ENCODE measurements at places on chromosomes 12 and 14.

DNA sequence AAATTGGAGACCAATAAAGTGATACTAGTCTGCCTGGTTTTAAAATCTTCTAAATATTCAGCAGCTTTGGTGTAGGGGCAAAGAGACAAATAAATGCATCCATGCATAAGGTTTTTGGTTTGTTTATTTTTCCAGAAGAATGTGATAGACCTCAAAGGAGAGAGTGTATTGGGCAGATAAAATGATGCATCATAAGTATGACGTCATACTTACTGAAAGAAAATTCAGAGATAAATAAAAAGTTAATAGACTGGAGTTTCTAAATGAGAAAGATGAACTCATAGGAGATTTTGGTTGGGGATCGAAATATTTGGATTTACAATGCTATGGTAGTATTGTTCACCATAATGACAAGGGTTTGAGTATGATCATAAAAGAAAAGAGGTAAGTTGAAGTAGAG lies 10.2 kb downstream of the SYT10 start:
- no peak for DNase-seq

DNA sequence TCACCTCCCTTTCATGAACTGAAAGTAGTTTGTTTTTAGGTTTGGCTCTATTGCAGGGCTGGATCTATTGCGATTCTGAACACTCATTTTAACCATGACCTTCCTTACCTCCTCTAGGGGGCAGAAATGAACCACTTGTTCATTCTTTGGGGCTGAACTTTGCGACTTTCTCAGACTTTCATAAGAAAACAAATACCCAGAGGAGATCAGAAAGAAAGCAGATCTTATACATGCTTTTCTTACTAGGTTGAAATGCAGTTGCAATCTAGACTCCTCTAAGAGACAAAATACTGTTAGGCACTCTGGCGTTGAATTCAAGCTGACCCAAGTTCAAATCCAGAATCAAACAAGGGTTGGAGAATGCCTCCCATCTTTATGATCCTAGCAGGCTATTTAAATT lies 32.6 kb upstream of the PLEKHG3 start:
- DNase-seq = no peak

- no peak for DNase-seq
Observed at GRCh38 chr12:47744005-47744651, 14.6 kb downstream of the RAPGEF3 start.

DNA sequence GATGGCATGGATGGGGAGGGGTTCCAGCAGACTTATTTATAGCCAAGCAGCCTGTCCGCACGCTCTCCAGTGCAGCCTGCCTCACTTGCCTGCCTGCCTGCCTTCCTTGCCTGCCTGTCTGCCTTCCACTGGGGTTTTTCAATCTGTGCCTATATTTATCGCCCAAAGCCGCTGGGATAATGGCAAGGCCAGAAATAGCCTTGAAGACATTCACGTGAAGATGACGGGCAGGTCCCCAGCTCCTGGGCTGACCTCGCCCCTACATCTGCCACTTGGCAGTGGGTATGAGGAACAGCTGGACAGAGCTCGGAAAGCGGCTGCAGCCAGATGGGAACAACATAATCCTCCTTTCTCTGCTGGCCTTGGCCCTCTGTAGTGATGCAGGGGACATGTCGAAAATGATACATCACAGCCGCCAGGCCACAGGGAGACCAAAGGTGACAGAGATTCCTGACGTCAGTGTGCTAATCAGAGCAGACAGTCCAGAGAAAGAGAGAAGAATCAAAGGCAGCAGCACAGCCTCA lies 53.3 kb downstream of the PITPNM2 start:
- DNase-seq = no peak

DNA sequence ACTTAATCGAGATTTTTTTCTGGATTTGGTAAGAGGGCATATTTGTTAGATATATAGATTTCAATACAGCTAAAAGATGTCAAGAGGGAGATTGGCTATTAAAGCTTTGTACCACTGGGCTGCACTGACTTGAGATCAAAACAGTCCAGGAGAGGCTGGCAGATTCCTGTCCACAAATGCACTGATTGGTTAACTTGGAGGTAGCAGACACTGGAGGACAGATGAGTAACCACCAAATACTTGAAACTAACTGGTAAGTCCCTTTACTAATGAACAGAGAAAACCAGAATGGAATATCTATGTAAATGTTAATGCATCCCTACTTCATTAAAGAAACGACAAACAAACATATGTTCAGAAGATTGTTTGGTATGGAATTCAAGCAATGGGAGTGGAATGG lies 416.6 kb downstream of the LRIG3 start:
- no peak for DNase-seq

DNA sequence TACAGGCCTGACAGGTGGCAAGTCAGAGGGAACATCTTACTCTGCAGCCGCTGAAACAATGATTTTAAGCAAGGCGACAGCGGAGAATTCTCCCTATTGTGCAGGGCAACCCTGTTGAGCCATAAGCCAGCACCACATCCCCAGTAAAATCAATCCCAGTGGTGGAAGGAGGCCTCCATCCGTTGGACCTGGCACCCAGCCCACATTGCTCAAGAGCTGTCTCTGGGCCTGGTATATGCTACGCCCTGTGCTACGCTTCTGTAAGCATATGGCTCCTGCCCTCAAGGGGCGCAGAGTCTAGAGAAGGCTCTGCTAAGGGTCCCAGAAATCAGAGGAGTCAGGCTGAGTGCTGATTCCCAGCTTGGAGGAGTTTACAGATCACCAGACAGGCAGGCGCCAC lies 265.5 kb downstream of the CACNA1C start:
- no peak for DNase-seq

GRCh38 chr12:110280392-110280778 lies 662 bp upstream of the ATP2A2 start:
- no peak for DNase-seq

GRCh38 chr12:38385486-38385885 lies 68.9 kb downstream of the ALG10B start:
- DNase-seq = no peak

DNA sequence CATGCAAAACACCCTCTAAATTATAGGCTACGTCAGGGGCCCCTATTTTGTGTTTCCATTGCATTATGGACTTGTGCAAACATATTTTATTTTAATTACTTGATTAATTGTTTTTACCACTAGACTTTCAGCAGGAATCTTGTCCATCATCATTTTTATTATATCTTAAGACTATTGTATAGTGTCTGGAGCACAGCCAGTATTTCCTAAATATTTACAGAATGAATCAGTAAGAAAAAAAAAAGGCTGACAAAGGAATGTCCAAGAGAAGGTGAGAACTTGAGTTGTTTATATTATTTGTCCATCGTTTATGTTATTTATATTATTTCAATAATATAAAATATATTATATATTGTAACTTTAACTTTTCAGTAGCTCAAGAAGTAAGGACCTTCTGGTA lies 664.7 kb downstream of the SLC6A15 start:
- no peak for DNase-seq

DNA sequence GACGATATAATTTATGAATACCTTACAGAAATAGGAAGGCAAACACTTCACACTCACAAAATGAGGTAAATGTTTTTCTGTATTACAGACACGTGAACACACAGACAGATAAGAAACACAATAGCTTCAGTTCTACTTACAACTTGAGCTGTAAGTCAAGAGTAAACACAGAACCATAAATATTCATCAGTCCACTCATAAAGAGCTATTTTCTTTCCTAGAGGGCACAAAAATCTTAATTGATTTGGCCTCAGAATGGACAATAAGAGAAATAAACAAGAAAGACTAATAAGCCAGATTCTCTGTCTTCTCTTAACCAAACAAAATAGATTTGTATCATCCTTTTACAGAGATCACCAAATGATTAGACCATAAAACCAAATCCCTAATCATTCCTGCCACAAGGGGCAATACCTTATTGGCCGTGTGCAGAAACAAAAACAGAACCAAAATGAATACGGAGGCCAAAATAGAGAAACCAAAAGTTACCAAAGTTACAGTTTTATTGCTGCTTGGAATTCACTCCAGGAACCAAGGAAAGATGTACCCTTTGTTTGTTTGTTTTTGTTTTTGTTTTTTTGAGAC lies 38.1 kb upstream of the GARIN2 start:
- DNase-seq = no peak

GRCh38 chr14:100322138-100322957 lies 791 bp upstream of the SLC25A47 start:
- DNase-seq = no peak

DNA sequence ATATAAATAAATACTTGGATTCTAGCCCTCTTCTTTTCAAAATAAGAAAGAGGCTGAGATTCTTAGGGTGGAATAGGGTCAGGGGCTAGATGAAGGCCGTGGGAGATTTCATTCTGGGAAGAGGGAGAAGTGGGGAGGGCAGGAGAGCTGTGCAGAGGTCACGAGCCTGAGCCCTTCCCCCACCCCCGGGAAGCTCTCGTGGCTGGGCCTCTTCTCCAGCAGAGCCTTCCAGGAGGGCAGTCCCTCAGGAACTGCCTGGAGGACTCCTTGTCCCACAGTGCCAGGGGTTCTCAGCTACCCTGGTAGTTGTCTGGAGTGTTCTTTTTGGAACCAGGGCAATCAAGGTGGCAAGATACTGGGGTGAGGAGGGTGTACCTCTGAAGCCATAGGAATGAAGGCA lies 94.0 kb downstream of the ESR2 start:
- DNase-seq = no peak

GRCh38 chr12:120909633-120910298 lies 5.6 kb upstream of the SPPL3 start:
- no peak for DNase-seq

- DNase-seq = no peak
Observed at GRCh38 chr14:89503431-89503996, 86.5 kb upstream of the FOXN3 start.

GRCh38 chr12:100926669-100927248 lies 132.2 kb downstream of the ANO4 start:
- DNase-seq = no peak

- no peak for DNase-seq
Observed at GRCh38 chr14:86999036-86999435, 993.9 kb downstream of the GALC start.

DNA sequence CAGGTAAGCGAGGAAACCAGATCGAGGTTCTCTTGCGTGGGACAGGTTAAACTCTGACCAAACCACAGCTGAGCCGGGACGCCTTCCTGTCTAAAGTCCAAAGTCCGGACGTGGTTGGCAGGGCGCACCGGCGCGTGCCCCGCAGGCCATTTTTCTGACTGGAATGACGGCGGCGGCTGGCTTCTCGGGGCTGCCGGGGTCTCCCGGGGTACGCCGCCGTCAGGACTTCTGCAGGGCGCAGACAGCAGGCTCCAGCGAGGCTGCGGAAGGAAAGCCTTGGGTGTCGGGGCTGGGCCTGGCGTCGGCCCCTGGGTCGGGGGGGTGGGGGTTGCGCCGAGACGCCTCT lies 32.8 kb downstream of the MIA2 start:
- no peak for DNase-seq

- DNase-seq = no peak
Observed at GRCh38 chr14:77181603-77182437, at the start of gene TMEM63C. TSS of gene TMEM63C (plus strand) at chr14:77181798. CDS start at chr14:77218814, 37,016 bp downstream.

- DNase-seq = no peak
Observed at GRCh38 chr14:81516986-81517797, 16.5 kb downstream of the SEL1L start.

GRCh38 chr12:92665496-92665895 lies 37.3 kb upstream of the PLEKHG7 start:
- DNase-seq = no peak

- DNase-seq = no peak
Observed at GRCh38 chr14:26389646-26390508, 208.0 kb downstream of the NOVA1 start.

- DNase-seq = no peak
Observed at GRCh38 chr12:102728506-102729242, 188.4 kb downstream of the PAH start.

DNA sequence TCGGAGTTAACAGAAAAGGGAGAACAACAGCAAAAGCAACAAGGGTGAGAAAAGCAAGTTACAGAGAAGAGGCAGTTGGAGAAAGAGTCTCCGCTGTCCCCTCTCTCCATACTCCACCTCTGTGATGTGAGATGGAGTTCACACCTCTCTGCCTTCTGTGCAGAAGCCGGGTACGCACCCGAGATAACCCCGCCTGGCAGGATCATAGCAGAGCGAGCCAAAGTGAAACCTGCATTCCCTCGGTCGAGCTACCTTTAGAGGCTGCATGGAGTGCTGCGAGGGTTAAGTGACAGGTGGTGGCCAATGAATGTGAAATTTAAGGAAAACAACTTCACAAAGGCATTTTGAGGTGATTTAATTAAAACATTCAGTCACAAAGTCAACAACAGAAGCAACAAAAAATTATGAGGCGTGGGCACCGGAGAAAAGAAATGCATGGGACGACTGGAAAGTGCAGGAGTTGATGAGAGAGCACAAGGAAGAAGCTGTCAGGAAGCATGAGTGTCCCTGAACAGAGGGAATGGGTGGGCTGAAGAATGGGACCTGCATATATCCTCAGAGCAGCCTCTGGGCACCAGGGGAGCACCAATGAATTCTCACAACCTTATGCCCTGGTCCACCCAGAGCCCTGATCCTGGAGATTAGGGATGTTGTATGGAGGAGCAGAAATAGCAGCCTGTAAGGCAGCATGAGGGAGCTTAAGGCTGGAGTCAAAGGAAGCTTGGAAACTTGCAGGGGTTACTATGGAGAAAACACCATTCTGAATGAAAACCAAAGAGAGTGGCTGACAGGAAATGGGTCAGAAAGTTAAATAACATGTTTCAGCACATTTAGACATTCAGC lies 208.3 kb downstream of the EMP1 start:
- DNase-seq = no peak

DNA sequence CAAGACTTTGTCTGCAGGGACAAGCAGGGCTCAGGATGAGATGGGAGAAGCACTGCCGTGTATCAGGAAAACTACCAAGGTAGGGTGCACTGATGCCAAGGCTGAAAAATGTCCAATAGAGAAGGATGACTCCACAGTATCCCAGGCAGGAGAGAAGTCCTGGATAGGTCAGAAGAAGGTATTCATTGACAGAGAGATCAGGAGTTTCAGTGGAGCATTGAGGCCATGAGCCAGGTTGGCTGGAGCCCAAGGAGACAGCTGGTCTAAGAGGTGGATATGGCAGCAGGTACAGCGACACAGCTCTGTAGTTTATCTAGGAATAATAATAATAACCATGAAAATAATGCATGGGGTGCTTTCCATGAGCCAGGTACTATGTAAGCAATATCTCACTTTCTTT lies 180.9 kb downstream of the EXOC5 start:
- no peak for DNase-seq

DNA sequence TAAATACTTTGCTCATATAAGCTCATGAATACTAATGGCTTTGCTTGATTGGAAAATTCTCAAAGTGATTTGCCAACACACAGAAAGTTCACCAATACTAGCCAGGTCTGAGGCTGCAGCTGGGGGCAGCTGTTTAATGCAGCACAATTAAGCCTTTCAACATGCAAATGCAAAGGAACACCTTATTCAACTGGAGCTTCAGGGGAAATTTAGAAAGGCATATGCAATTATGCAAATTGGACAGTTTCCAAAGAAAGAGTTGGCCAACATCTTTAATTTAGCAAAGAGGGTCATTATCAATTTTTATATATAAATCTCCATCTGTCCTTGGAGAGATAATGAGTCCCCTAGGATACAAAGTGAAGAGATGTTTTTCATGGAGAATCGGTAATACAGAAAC lies 40.2 kb upstream of the OTOGL start:
- DNase-seq = no peak

GRCh38 chr14:69284170-69284569 lies 24.2 kb downstream of the GALNT16 start:
- no peak for DNase-seq

GRCh38 chr12:34208331-34209258 lies 186.3 kb downstream of the ALG10 start:
- no peak for DNase-seq
